ENCODE measurements at places on chromosomes 3 and 15. TPM values are rescaled to one million over a fixed set of nuclear protein-coding genes. Genes with fewer than 3 reads are reported as not detected.

The MYO1E gene
- total RNA-seq, result 235 TPM

The LRRK1 gene
- total RNA-seq, result 4.0 TPM

The SERINC4 gene
- total RNA-seq, result 0.17 TPM

The APBA2 gene
- 12.2 TPM for total RNA-seq

The NMNAT3 gene
- 1.3 TPM for total RNA-seq

The TGM5 gene
- total RNA-seq, result not detected

The CISH gene
- 1.7 TPM for total RNA-seq

The PPP1R14D gene
- total RNA-seq, result not detected

The ARGFX gene
- total RNA-seq, result not detected

Data from H9 (cell line).